Posterior vena cava (tissue), 2 donors: ENCODE measurements at places on chromosomes 12 and 14.

GRCh38 chr14:57960946-57961785 lies 95.3 kb upstream of the SLC35F4 start:
- no peak for DNase-seq

DNA sequence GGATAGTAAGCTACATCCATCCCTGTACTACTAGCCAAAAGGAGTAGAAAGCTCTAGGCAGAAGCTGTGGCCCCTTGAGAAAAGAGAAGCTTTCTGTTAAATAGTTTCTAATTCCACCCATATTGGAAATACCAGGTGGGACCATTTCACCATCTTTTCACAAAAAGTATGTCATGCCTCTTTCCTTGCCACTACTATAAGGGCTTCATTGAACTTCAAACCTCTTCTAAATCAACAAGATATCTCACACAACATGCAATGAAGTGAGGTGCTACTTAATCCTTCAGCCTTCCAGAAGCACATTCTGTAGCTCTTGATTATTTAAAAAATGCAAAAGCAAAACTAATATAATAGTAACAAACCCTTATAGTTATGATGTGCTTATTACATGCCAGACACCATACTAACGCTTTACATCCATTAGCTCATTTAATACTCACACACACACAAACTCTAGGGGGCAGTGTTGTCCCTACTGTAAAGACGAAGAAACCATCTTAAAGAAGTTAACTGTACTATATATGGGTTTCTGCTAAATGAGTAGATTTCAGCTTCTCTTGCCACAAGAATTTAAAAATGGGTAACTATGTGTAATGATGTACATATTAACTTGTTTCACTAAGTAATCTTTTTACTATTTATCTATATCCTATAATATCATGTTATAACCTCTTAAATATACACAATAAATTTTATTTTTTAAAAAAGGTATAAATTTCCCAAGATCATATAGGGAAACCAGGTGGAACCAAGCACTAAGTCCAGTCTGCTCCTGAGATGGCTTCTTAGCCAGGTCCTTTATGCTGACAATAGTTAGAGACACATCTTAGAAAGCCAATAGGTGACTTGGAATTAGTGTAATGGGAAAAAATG lies 124.4 kb downstream of the RPS29 start:
- no peak for DNase-seq

- no peak for DNase-seq
Measured at GRCh38 chr12:67541625-67541991, 106.9 kb upstream of the DYRK2 start.

DNA sequence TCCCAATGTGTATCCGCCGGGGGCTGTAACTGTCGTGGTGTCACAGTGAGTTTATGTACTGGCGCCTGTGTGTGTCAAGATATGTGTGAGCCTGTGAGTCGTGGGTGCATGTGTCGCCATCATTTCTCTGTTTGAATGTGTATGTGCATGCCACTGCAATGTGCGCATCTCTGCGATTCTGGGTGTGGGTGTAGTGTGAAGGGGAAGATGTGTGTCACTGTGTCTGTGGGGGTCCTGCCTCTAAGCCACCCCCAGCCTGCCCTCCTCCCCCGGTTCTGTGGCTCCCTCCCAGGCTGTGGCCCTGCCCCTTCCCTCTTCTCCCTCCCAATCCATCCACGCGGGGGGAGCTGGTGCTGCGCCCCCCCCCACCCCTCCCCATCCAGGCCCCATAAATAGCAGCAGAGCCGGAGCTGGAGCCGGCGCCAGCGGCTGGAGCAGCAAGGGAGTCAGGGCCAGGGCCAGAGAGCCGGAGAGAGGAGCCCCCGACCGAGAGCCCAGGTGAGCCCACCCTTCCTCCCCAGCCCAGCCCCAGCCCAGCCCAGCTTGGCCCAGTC lies at the start of gene CPNE6:
Gene CPNE6, plus strand, starts transcription at position 419 of the 554 bp plus-strand sequence. CDS start 1,375 bp downstream, outside the sequence.
- peak; percentile 68 for DNase-seq

DNA sequence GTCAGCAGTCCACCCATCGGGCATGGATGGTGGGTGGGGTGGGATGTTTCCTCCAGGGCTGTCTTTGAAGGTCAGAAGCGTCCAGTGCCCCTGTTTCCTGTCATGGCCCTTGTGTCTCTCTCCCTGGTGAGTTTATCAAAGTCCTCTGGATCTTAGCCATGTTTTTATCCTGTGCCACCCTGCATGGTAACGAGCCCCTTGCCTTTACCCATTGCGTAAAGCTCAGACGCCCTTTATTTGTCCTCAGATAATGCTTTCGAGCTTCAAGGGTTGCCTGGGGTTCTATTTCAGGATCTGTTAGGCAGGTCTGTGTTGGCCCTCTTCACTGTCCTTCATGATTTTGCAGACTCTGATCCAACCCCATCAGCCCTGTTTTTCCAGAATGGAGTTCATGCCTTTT lies 172.9 kb downstream of the TSPAN9 start:
- no peak for DNase-seq

DNA sequence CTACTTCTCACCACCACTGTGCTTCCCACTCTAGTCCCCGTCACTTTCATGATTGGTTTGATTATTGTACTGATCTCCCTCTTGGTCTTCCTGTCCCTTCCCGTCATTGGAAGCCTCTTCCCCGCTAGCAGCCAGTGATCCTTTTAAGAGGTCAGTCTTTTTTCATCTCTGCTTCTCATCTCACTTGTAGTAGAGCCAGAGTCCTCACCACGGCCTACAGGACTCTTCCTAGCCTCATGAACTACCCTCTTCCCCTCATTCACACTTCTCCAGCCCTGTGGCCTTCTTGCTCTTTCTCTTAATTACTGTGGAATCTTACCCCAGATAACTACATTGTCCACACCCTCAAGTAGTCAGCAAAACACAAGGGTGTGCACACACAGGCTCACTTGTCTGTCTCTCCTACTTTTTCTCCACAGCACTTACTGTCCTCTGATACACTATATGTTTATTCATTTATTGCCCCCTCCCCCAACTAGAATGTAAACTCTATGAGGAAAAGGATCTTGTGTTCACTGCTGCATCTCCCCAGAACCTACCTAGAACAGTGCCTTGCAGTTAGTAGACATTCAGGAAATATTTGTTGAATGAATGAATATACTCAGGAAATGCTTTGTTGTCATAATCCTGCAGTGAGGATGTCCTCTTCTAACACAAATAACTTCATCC lies 66.3 kb downstream of the CKB start:
- no peak for DNase-seq

DNA sequence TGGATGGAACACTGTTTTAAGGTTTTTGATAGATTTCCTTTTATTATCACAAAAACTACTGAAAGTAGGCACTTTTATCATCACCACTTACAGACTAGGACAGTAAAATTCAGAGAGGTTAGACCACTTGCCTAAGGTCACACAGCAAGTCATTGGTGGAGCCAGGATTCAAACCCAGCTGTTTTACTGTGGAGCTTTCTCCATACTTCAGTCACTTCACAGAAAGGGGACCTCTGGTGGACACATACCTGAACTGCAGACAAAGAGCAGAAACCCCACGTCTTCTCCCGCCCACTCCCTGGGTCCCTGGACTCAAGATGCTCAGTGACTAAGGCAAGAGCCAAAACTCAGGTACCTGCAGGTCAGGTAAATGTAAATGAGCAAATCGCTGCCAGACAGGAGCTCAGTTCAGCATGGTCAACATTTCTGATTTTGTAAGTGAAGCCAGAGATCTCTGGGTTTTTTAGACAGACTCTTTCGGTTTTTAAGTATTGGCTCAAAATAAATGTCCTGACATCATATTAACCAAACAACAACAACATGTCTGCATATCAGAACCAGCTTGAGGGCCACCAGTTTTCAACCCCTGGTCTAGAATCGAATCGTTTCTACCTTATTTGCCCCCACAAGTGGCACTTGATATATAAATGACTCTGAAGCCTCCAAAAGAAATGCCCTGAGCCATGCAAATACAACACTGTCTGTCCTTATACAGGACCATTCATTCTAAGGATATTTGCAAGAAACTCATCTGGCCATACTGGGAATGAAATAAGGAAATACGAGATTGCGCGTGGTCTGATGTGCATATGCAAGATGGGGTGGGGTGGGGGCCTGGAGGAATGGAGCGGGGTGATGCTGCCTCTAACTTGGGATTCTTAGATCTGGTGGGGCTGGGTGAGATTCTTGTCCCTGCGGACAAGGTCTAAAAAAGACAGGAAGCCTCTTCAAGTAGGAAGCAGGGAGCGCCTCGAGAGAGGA lies 110.9 kb downstream of the KSR2 start:
- DNase-seq, result no peak

DNA sequence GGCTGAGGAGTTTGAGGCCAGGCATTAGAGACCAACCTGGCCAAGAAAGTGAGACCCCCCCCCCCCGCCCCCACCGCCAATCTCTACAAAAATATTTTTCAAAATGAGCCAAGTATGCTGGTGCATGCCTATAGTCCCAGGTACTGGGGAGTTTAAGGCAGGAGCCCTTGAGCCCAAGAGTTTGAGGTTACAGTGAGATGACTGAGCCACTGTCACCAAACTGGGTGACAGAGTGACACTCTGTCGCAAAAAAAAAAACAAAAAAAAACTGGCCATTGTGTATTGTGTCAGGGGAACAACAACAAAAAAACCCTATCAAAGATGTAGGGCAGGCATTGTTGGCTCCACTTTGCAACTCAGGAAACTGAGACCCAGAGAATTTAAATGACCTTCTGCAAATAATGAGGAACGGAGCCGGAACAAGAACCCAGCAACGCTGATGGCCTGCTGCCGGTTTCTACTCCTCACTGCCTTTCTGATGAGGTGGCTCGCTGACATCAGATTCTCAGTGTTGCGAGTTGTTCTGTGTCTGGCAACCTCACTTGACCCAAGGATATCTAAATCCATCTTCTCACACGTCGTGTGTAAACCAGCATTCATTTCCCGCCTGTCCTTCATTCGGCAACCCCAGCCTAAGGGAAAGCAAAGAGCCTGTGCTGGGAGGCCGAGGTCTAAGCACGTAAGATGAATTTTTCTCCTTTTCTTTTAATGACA lies 195.2 kb upstream of the CRY1 start:
- DNase-seq, result no peak

GRCh38 chr12:132227118-132227517 lies 82.9 kb downstream of the NOC4L start:
- peak; percentile 50 for DNase-seq
